ENCODE measurements at places on chromosomes 4 and X. TPM values are rescaled to one million over a fixed set of nuclear protein-coding genes. Genes with fewer than 3 reads are reported as not detected.

Gene NAP1L3
- total RNA-seq, result 0.76 TPM

Gene NIPAL1
- total RNA-seq, result 0.54 TPM

Gene CSN1S1
- not detected for total RNA-seq

Gene SSX3
- not detected for total RNA-seq

Gene COX7B2
- total RNA-seq, result not detected

Gene GAGE12C
- total RNA-seq, result not detected

Gene BANK1
- not detected for total RNA-seq

Gene CFI
- total RNA-seq, result 45.5 TPM

Gene BEND2
- not detected for total RNA-seq

Gene TXK
- 0.09 TPM for total RNA-seq

Gene FHDC1
- 0.43 TPM for total RNA-seq

Gene MAGEA10
- total RNA-seq, result not detected

Gene DNAAF6
- not detected for total RNA-seq

Gene MAGIX
- 0.76 TPM for total RNA-seq

Gene SMARCA5
- total RNA-seq, result 52.3 TPM

Data from dermis lymphatic vessel endothelial cell (primary cell).